ELR (cell line): ENCODE measurements at places on chromosomes 1 and 21.
A peak's percentile ranks its signal among the peaks of the same experiment; 100 is the strongest.

DNA sequence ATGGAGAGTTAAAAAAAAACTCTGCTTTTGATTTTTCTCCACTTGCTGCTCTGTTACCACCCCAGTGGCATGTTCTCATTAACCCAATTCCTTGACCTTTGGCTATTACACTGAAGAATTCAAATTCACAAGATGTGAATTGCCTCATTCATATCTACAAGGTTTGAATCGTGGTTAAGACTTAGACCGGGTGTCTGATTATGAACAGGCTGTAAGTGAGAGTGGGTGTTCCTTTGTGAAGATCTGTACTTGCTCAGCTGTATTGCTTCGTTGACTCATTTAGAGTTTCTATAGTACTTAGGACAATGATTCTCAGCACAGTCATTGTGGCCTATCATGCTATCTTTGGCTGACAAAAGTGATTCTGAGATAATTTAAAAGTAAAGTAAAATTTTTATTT lies 36.4 kb downstream of the DNM3 start:
- DNase-seq: no peak

- no peak for DNase-seq
These were observed 353.5 kb upstream of the B3GALT2 start for GRCh38 chr1:193539731-193540459.

- DNase-seq: no peak
These were observed 27.2 kb downstream of the MYOG start for GRCh38 chr1:203058676-203058935.

DNA sequence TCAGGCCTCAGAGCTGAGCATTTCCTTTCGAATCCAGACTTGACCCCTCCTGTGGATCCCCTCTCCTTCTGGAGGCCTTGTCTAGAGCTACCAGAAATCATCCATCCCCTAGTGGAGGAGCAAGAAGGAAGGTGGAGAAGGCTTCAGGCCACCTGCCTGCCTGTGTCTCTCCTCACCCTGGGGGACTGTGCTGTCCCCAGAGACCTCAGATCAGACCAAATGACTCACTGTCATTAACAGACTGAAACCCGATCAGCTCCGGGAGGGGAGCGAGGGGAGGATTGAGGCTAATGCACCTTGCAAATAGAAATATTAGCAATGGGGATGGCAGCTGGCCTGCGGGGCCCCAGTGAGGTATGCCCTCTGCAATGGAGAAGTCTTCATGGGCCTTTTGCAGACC lies 2.1 kb downstream of the MYBPH start:
- DNase-seq: no peak

DNA sequence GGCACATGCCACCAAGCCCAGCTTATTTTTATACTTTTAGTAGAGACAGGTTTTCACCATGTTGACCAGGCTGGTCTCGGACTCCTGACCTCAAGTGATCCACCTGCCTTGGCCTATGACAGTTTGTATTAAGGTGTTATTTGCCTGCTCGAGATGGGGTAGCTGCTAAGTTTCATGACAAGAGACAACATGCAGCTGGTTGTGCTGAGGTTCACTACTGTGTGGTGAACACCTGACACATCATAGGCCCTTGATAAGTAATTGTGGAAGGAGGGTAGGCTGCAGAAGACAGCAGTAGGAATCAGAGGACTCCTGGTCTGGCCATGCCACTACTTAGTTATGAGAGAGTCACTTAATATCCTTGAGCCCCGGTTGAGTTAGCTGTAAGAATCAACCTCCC lies 46.2 kb downstream of the PLPP3 start:
- no peak for DNase-seq

DNA sequence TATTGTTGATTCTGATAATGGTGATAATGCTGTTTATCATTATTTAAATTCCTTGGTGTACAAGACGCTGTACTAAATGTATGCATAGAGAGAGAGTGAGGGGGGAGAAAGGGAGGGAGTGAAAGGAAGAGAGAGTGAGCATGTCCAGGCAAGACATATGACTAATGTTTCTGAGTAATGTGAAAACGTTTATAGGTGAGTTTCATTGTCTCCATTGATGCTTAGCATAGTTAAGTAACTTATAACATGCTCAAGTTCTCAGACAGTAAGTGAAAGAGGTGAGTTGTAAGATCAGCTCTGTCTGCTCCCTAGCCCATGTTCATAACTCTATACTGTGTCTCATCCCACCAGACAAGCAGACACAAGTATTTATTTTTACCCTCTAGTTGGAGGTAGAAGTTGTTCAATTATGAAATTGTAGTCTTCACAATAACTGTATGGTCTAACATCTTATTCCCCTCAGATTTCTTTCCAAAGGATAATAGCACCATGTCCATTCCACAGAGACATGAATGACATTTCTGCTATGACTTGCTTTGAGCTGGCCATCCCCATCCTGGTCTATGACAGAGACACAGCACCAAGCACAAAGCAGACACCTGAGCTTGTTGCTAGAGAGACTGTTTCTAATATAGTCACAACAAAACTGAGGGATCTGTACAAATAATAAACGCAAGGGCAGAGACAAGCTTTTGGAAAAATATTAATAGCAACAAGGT lies 285.1 kb downstream of the CACNA1E start:
- no peak for DNase-seq

- no peak for DNase-seq
These were observed 10.0 kb downstream of the C2CD2 start for GRCh38 chr21:41943851-41944250.

DNA sequence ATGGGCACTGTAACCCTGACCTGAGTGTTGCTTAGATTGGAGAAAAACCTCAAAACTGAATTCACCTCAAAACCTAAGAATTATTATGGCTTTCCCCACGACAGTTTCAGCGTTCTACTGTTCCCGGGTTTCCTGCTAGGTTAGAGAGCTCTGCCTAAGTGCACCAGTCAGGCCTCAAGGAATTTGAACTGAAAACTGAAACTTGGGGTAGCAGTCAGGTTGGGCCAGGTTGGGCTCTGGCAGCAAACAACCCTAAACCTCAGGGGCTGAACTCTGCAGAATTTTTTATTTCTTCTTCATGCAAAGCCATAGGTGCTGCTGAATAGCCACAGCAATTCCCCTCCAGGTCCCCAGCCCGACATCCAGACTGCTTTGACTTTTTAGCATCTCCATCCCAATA lies 437.0 kb upstream of the PROX1 start:
- no peak for DNase-seq

DNA sequence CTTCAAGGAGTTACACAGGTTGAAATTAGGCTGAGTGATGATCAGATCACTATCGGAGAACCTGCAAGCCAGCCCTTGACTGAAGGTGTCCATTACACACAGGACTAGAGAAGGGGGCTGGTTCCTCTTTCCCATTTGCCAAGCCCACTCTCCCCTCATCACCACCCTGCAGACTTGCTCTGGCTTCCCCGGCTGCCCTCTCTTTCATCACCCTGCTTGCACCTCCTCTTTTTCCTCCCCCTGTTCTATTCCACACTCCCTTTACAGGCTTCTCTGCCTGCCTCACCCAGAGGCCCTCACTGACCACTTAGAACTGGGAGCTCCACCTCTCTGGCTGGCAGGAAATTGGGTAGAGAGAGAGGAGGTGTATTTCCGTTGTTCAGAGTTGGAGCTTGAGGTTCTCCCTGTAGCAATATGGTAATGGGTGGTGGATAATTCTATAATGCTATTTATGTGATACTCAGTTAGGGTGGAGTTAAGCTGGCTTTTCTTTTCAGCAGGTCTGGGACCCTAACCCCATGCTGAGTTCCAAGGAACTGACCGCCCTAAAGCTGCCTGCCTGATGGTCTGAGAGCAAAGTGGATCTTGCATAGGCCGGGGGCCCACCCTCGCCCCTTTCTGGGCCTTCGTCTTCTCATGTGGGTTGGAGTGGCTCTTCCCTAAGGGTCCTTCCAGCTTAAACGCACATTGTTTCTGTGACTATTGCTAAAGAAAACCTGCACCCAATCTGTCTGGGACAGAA lies 111.8 kb upstream of the ADAR start:
- no peak for DNase-seq

DNA sequence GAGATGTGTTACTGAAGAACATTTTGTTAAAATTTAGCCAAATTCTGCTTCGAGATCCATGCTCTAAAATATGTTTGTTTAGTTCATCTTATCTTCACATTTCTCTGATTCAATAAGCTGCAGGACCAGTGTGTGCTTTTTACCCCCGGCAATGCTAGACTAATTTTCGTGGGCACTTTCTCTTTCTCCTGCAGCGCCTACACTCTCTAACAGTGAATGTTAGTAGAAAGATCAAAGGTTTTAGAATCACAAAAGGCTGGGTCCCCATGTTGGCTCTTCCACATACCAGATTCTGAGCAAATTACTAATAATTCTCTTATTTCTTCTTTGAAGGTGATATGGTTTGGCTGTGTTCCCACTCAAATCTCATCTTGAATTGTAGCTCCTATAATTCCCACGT lies 8.5 kb downstream of the CHML start:
- no peak for DNase-seq

- no peak for DNase-seq
These were observed 137.1 kb downstream of the PIK3R3 start for GRCh38 chr1:45995298-45995697.

- DNase-seq: no peak
These were observed 169.3 kb downstream of the ZBTB18 start for GRCh38 chr1:244220410-244220809.

DNA sequence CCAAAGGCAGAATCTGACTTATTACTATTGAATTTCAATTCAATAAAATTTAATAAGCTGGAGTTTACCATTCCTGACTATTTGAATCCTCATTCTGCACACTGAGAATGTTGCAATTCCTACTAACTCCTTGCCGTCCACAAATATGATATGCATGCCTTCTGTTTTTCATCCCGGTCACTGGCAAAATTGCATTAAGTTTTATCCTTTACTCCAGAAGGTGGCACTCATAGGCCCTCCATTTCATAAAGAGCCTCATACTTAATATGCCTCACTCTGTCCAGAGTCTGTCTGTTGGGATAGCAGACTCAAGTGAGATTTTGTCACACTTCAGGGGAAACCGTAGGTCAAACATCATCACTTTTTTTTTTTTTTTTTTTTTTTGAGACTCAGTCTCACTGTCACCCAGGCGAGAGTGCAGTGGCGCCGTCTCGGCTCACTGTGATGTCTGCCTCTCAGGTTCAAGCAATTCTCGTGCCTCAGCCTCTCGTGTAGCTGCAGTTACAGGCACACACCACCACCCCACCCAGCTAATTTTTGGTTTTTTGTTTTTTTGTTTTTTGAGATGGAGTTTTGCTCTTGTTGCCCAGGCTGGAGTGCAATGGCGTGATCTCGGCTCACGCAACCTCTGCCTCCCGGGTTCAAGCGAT lies 27.3 kb downstream of the F11R start:
- peak; percentile 75 for DNase-seq

DNA sequence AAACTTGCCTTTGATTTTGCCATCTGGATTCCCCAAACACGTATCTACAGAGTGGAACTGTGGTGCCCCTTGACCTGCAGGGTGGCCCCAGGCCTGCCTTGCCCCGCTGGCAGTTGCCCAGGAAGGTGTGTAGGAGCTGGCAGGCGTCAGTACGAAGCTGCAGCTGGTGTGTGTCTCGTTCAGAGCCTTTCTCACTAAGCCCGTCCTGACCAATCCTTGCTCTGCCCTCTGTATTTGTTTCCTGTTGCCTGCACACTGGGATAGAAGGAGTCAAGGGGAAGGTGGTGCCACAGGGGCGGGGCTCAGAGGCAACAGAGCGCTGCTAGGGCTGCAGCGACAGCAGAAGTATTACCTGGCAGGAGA lies 5.2 kb upstream of the VSIG8 start:
- no peak for DNase-seq

DNA sequence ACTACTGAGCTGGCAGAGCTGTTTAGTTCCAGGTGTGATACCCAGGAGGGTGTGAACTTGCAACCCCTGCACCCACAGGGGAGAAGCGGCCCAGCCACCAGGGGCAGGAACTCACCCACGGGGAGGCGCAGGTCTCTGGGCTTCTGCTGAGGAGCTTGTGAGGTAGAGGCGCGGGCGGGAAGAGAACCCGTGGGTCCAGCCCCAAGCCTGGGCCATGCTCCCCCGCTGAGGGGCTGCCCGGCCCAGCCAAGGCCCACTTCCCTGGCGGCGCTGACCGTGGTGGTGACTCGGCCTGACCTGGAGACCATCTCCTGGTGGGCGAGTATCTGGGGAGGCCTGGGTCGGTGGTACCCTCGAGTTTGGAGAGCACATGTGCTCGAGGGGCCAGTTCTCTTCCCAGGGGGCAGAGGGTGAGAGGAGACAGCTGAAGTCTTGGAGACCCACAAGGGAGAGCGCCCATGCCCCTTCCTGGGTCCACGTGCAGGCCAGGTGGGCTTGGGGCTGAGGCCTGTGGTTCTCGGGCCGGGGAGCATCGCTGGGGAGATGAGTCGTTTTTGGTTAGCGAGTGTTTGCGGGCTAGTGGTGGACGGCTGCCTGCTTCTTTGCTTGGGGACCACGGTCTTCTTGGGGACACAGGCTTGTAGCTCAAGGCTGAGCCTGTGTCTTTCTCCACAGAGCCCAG lies 28.4 kb upstream of the EDN2 start:
- DNase-seq: no peak

- DNase-seq: peak; percentile 46
These were observed 112.2 kb upstream of the MROH9 start for GRCh38 chr1:170823120-170823519.

- DNase-seq: no peak
These were observed 117.5 kb upstream of the VANGL1 start for GRCh38 chr1:115524236-115524635.

- no peak for DNase-seq
These were observed 322.9 kb downstream of the BARHL2 start for GRCh38 chr1:90394247-90394646.

DNA sequence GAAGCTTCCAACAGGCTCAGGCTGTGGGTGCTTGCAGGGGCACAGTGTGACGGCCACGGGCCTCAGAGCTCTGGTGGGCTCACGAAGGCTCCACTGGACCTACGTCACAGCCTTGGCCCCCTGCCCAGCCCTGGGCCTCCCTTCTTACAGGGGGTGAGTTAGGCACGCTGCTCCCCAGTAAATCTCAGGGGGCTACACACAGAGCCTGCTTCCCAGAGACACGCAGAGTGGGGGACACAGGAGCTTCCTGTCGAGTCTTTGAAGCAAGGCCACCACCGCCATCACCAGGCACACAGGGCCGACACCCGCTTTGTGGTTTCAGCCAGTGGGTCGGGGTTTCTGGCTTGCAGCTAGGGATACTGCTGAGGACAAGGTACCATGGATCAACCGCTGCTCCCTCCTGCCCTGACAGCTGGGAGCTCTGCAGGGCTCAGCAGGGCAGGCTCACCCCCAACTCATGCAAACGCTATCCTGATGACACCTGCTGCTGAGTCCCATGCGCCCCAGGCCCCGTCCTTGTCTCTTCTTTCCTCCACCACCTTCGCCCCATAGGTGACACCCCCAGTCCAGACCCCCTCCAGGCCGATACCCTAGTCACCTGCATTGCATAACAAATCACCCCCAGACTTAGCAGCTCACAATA lies 5.5 kb upstream of the CFAP410 start:
- DNase-seq: no peak

- DNase-seq: peak; percentile 29
These were observed 58.2 kb upstream of the DMRTB1 start for GRCh38 chr1:53400761-53401674.

- DNase-seq: no peak
These were observed 40.2 kb upstream of the MPZL1 start for GRCh38 chr1:167681451-167682098.
